Spinal cord (tissue), 10 donors: ENCODE measurements at places on chromosomes 1 and 21. TPM values are rescaled to one million over a fixed set of nuclear protein-coding genes. Genes with fewer than 3 reads are reported as not detected.

DNA sequence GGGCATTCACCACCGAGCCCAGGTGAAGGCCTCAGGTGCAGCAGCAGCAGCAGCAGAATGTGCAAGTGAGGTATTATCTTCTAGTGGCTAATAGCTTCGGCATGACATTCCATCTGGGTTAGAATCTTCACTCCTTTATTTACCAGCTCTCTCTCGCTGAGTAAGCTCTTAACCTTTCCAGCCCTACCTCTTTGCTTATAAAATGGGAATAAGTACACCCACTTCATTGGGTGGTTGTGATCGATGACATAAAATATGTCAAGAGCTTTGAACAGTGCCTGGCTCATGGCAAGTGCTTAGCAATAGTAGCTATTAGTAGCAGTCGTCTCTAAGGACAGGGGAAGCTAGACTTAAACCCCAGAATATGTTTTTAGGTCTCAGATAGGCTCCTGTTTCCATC lies 149.5 kb downstream of the NOS1AP start:
- DNase-seq = no peak

- DNase-seq = no peak
Observed at GRCh38 chr1:12626888-12627287, 8.9 kb upstream of the DHRS3 start.

DNA sequence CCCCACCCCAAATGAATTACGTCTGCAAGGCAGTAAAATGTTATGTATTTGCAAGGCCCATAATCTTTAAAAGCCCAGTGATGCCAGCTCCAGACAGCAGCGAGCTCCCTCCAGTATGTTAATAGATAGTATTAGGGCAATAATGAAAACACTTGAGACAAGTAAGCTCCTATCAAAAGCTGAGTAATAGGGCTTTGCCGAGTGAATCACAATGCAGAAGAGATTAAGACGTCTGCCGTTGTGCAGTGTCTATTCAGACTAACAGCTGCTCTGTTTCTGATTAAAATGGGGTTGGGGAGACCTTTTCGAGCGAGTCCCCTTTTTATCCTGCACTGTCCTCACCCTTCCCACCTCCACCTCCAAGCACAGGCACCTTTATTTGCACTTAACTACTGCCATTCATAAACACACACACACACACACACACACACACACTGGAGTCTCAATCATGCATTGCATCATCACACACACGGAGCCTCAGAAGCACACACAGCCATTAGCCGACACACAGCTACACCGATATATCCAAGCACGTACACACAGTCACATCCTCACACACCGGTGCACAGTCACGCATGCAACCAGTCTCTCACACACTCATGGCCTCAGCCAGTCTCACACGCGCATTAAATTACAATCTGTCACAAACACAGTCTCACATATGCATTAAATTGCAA lies 46.0 kb upstream of the FOXO6 start:
- no peak for DNase-seq

DNA sequence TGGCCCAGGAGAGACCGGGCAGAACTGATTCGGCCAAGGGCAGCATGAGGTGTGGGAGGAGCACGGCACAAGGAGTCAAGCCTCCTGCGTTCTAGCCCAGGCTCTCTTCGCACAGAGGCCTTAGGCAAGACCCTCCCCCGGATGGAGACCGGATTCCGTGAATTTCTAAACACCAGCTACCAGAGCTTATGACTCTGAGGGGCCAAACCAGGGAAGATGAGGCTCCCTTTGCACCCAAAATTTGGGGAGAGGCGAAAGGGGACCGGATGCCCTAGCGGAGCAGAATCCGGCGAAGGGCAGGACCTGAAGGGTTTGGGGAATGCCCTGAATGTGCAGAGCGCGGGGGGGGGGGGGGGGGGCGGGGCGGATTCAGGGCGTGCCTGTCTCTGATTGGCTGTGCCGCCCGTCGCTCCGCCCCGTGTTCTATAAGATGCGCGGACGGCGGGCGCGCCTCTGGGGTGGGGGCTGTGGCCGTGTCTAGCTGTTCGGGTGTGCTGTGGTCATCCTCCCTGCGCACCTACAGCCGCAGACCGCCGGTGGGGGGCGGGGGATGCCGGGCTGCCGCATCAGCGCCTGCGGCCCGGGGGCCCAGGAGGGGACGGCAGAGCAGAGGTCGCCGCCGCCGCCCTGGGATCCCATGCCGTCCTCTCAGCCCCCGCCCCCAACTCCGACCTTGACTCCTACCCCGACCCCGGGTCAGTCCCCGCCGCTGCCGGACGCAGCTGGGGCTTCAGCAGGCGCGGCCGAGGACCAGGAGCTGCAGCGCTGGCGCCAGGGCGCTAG lies at the start of gene TRNP1:
TRNP1 (plus strand) TSS at position 456 of the 783 bp plus-strand sequence; CDS start at position 551, 95 bp downstream.
- peak; percentile 89 for DNase-seq

- DNase-seq = peak; percentile 71
Observed at GRCh38 chr1:171220581-171221054, 27.7 kb upstream of the FMO1 start.

DNA sequence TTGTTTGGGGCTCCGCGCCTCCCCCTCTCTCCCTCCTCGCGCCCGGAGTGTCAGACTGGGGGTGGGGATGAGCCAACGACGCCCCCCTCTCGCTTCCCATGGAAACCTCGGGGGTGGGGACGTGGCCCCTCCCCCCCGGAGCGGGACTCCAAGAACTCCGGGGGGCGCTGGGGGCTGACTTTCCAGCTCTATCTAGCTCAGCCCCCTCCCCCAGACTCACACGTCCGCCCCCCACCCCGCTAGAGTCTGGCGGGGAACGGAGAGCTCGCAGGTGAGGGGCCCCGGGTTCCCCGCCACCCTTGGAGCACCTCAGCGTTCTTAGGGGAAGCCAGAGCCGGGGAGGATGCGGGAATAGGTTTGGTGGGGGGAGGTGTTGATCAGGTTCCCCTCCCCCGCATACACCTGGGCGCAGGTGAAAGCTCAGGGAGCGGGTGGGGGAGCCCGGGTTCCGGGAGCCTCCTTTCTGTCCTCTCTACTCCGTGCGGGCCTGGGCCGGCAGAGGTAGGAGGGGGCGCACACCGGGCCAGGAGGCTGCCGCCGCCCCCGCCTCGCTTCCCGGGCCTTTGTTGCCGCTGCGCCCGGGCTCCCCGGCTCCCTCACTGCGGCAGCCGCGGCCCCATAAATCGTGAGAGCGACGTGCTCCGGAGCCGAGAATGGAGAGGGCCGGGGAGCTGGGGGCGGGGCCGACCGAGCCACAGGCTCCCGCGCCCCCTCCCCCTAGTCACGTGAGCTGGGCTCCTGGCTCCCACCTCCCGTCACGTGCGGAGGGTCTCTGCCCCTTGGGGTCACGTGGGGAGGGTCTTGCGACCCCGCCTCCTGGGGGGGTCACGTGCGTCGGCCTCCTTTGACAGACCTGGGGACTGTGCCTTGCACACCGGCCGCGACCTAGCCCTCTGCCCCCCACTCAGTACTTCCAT lies 1.9 kb downstream of the EFNA3 start:
- peak; percentile 92 for DNase-seq

DNA sequence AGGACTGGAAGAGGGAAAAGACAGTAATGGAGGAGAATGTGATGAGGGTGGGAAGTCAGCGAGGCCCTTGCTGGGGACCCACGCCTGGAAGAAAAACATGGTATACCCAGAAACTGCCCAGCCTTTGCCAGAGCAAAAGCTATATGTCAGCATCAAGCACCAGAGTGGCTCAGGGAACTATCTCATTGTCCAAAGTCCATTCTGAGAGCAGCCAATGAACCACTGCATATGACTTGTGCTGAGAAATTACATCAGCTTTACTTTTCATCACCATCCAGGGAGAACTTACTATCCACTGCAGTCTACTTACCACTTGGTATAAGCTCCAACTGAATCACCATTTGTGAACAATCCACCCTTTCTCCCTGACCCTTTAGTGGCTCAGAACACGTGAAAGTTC lies 148.1 kb downstream of the TTLL7 start:
- no peak for DNase-seq

GRCh38 chr1:211099393-211099792 lies 34.6 kb downstream of the KCNH1 start:
- no peak for DNase-seq

DNA sequence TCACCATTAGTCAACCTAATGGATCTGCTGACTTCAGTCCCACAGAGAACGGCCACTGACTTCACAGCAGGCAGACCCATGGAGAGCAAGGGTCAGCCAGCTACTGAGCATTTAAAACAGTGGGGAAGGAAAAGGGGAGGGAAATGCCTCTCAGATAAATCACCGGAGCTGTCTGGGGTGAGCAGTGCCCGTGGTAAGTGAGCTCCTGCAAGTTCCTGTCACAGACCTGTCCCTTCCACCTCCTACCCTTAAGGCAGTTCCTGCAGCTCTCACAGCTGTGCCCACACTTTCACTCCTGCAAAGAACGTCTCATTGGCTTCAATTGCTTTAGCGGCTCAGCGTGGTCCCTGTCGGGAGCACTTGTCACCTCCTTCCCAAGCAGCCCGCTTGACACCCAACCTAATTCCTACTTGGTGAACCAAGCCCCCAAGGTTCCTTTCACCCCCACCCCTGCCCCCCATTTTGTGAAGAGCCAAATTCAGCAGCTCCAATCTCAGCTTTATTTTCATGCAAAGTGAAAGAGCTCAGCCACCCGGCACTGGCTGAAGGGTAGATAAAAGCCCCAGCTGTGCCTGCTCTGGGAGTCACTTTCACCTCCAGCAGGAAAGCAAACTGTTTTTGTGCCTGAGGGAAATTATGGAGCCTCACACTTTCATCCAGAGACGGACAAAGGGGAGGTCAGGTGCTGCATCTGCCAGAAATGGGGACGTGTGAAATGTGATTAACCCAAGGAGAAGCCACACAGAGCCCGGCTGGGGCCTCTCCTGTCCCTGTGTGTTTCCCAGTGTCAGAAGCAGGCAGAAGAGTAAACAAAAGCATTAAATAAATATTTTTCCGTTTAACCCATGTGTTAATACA lies 306.2 kb downstream of the TTLL7 start:
- DNase-seq = no peak

DNA sequence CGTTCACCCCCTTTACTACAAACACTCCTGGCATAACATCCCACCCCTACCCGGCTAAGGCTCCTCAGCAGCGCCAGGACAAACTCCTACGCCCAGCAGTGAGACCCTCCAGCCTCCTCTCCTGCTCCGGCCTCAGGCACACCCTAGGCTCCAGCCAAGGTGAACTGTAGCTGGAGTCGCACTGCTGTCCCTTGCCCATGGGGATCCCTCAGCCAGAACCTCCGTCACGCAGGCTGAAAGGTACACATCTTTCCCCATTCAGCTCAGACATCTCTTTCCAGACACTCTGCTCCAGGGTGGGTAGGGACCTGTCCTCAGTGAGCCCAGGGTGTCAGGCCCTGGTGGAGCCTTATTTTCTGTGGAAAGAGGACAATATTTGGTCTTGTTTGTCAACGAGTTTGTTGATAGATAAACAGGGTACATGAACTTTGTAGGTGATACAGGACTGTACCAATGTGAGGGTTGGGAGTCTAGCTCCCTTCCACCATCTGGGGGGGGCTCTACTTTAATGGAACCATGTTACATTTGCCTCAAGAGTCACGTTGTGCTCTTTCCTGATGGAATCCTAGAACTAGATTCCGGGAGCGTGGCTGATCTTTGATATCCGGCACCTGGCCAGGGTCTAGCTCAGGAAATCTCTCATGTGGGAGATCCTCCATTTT lies 56.5 kb upstream of the SSBP3 start:
- no peak for DNase-seq

DNA sequence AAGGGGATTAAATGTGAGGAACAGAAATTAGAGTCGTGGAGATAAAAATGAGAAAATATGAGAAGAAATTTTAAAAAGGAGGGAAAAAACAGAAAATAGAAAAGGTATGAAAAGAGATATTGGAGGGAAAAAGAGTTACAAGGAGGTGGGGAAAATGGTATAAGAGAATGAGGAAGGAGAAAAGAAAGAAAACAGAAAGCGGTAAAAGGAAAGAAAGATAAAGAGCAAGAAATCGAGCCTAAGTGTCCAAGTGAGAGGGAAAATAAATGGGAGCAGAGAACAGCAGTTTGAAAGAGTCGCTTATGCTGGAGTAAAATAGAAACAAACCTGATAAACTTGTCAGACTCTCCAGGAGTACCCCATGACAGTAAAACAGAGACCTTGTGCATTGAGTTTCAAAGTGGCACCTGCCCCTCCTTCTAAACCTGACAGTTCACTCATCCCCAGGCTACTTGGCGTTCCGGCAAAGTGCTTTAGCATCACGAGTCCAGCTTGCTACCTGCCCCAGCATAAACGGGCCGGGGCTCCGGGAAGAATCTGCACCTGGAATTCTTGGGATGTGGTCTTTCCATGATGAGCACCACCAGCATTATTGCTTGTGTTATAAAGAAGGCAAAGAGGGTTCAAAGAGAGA lies 585 bp downstream of the NEGR1 start:
- DNase-seq = no peak

GRCh38 chr1:116889380-116889779 lies 20.3 kb upstream of the PTGFRN start:
- DNase-seq = no peak

DNA sequence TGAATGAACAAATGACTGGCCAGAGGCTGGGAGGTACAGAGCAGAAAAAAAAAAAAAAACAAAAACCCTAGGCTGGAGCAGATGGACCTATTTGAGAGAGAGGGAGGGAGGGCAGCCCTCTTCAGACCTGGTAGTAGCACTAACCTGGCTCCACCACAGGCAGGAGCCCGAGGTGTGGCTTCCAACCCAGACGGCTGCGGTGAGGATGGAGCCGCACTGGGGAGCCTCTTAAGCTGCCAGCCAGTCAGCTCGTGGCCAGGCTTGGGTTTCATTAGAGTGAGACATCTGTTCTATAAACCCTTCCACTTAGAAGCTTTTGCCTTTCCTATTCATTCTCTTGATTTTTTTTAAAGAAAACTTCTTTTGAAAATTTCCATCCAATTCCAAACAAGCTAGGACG lies 16.8 kb downstream of the LGR6 start:
- peak; percentile 29 for DNase-seq

GRCh38 chr1:81695741-81696140 lies 105.0 kb upstream of the ADGRL2 start:
- no peak for DNase-seq

GRCh38 chr1:144551107-144551542 lies 41.6 kb upstream of the PPIAL4F start:
- DNase-seq = no peak

GRCh38 chr1:58903514-58904298 lies 119.9 kb upstream of the JUN start:
- DNase-seq = peak; percentile 51

The VANGL1 gene
- 10.2 TPM for total RNA-seq

The INSRR gene
- 0.40 TPM for total RNA-seq

The CSMD2 gene
- total RNA-seq = 16.0 TPM

The THEM5 gene
- total RNA-seq = not detected

The RAD54L gene
- total RNA-seq = 2.9 TPM

The DRAXIN gene
- total RNA-seq = 5.8 TPM

The RUSC1 gene
- 28.4 TPM for total RNA-seq

The AMY2A gene
- 0.69 TPM for total RNA-seq
